ENCODE measurements at places on chromosomes 16 and 17.

DNA sequence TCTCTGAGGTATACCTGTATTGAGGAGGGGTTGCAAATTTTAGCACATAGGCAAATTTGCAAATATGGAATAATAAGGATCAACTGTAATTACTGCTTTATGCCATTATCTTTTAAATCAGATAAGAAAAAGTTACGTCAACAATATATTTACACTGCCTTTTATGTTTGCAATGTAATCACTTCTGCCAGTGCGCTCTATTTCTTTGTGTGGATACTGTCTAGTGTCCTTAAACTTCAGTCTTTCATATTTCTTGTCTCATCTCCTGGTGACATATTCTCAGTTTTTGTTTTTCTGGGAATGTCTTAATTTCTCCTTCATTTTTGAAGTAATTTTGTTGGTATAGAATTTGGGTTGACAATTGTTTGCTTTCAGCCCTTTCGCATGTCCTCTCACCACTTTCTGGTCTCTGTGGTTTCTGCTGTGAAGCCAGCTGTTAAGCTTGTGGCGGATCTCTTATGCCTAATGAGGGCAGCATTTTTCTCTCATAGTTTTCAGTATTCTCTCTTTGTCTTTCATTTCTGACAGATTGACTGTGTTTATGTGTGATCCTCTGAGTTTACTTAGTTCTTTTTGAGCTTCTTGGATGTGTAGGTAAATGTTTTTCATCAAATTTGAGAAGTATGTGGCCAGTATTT, 37.6 kb upstream of the ABCC11 start:
- no peak for DNase-seq

- no peak for DNase-seq
Measured at GRCh38 chr16:64440421-64440831, 681.4 kb downstream of the CDH11 start.

DNA sequence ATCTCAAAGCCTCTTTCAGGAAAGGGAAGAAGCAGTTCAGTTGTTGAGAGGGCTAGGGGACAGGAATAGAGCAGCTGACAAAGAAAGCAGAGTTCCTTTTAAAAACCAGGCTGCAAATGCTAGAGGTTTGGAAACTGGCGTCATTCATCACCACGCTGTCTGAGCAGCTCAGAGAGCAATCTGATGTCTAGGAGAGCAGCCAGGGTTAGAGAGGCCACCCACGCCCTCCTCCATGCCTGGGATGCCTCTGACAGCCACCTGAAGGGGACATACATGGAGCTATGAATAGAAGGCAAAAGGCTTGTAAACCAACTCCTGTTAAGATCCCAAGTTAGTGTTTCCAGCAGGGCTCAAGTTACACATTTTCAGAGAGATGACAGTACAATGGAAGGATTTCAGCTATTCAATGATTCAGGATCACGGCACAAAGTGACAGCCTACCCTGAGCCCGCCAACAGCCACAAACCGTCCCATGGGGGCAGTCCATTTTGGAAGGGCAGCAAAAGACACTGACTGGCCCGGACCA, 12.4 kb downstream of the RAB5C start:
- no peak for DNase-seq

GRCh38 chr16:79805621-79806020, 205.1 kb upstream of the MAF start:
- no peak for DNase-seq

DNA sequence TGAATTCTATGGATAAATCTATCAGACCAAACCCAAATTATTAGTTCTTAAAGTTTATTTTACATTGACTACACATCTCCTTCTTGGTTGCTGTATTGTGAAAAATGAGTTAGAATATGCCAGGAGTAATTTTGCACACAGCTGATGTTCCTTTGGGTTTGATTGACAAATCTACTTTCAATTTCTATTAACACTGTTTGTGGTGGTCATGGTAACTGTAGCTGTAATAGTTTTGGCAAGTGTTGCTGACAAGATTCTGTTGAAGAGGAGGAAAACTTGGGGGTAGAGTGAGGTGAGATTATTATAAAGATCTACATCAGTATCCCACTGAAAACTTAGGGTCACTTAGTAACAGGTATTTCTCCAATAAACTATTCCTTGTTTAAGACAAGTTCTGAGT, 30.3 kb downstream of the MRTFB start:
- DNase-seq, result no peak
